ENCODE measurements at places on chromosomes 13 and 19.

DNA sequence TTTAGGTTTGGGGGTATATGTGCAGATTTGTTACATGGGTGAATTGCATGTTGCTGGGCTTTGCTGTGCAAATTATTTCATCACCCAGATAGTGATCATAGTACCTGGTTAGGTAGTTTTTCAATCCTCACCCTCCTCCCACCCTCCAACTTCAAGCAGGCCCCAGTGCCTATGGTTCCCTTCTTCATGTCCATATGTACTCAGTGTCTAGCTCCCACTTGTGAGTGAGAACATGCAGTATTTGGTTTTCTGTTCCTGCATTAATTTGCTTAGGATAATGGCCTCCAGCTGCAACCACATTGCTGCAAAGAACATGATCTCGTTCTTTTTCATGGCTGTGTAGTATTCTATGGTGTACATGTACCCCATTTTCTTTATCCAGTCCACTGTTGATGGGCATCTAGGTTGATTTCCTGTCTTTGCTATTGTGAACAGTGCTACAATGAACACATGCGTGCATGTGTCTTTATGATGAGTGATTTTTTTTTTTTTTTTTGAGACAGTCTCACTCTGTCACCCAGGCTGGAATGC is 42.9 kb upstream of the POMP start:
- no peak for DNase-seq

- DNase-seq = peak; percentile 85
Measured at GRCh38 chr19:8423817-8424223, 10.7 kb downstream of the MARCHF2 start.

GRCh38 chr19:13459351-13459750 is 46.9 kb downstream of the CACNA1A start:
- no peak for DNase-seq

- DNase-seq = no peak
Measured at GRCh38 chr19:30540761-30541160, 168.6 kb downstream of the ZNF536 start.

DNA sequence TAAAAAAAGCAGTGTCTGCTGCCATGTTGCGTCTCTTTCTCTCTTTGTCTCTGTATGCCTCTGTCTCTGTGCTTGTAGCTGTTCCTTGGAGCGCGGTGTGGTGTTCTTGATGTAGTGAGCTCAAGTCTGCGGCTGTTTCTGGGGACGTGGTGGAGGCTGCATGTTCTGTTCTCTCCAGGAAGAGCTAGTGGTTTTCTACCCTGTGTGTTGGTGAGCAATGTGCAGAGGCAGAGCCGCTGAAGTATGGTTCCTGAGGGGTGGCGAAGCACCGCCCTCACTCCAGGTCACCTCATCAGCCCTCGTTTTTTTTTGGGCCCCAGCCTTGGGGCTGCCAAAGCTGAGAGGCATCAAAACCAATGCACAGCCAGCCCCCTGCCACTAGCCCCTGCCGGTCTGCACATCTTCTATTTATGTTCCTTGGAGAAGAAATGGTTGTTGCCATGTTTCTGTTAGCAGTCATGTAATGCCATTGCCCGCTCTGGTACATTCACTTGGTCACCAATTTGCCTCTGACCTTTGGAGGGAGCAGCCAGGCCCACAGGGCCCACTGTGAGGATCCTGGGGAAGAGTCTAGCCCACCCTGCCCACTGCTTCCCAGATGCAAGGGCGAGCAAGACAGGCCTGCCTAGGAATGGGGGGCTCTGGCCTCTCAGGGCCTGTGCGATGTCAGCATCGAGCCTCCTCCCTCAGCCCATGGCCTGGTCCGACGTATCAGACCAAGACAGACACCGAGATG is 7.2 kb downstream of the HNRNPL start:
- no peak for DNase-seq
